Activated T-helper 17 cell treated with anti-CD3 and anti-CD28 coated beads, Interleukin-2, amount 50 U/mL, for 72 hours (primary cell): ENCODE measurements at places on chromosomes 16 and 17.

GRCh38 chr17:65518256-65518655 lies 43.2 kb downstream of the AXIN2 start:
- no peak for ATAC-seq

- no peak for ATAC-seq
Observed at GRCh38 chr17:76265624-76266243, 586 bp downstream of the UBALD2 start.

DNA sequence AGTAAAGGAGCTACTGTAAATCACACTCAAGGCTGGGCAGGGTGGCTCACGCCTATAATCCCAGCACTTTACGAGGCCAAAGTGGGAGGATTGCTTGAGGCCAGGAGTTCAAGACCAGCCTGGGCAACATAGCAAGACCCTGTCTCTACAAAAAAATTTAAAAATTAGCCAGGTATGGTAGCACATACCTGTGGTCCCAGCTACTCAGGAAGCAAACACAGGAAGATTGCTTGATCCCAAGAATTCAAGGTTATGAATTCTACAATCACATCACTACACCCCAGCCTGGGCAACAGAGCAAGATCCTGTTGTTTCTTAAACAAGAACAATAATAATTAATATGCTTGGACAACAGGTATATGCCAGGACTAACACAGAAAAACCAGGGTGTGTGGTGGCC lies 13.2 kb downstream of the RHBDL3 start:
- ATAC-seq: no peak

- ATAC-seq: peak; percentile 96
Observed at GRCh38 chr17:4696437-4696805, 7.5 kb downstream of the PELP1 start.

GRCh38 chr17:39123627-39124026 lies 27.8 kb downstream of the PLXDC1 start:
- ATAC-seq: no peak

- ATAC-seq: no peak
Observed at GRCh38 chr17:13475574-13476223, 126.0 kb downstream of the HS3ST3A1 start.

DNA sequence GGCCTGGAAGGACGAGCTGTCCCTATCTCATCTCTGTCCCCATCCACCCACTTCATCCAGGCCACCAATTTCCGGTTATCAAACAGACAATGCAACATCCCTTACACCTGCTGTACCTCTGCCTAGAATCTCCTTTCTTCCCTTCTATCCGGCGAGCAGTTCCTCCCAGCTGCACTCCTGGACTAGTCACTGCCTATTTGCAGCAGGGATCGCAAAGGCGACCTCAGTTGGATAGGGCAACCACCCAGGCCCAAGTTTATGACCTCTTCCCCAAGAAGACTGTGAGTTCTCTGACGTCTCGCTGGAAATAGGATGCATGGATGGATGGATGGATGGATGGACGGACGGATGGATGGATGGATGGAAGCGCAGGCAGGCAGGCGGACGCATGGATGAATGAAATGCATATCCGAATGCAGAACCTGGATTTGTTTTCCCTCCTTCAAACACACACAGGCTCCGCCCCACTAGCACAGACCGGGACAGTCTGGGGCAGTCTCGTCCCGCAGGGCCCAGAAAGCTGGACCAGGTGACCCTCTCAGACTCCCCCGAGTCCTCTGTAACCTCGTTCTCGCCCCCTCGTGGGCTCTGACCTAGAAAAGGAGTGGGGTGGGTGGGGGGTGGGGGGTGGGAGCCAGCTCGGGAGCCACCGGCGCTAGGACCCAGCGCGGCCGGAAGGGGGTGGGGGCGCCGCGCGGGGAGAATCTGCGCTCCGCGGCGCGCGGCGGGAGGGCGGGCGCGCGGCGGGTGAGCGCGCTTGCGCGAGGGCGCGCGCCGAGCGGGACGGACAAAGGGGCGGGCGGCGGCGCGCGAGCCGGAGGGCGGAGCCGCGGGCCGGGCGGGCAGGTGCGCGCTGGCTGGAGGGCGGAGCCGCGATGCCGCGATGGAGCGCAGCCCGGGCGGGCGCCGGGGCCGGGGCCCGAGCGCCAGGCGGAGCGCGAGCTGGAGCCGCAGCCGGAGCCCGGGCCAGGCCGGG lies at the start of gene SBK1:
TSS of gene SBK1 (plus strand) at position 875 of the 976 bp plus-strand sequence. CDS start 24,867 bp downstream, outside the sequence.
- ATAC-seq: peak; percentile 96

- no peak for ATAC-seq
Observed at GRCh38 chr16:9254863-9255262, 163.4 kb downstream of the HAPSTR1 start.

- ATAC-seq: no peak
Observed at GRCh38 chr16:7303052-7303610, 29.5 kb upstream of the RBFOX1 start.

- no peak for ATAC-seq
Observed at GRCh38 chr17:9090641-9091096, 69.4 kb downstream of the NTN1 start.

DNA sequence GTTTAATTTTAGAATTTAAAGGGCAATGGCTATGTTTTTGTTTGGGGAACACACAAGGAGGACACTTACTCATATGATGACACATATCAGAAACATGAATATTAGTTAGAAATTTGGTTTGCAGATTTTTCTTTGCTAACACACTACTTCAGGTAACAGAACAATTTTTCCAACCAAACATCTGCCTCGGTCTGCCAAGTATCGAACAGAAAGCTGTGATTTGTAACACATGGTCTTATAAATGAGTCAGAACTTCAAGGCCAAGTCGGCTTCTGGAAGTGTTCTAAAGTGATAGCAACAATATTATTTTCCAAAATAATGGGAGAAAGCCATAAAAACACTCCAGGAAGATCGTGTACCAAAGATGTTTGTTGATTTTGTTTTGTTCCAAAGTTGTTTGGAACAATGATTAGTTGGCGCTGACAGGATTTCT lies 75.9 kb upstream of the PMFBP1 start:
- no peak for ATAC-seq

GRCh38 chr16:57539072-57539796 lies 2.9 kb upstream of the CCDC102A start:
- peak; percentile 57 for ATAC-seq

GRCh38 chr17:1271441-1271840 lies 1.2 kb downstream of the BHLHA9 start:
- no peak for ATAC-seq
